ENCODE measurements at places on chromosomes 1 and 21.

- DNase-seq = no peak
Observed at GRCh38 chr1:80441664-80442063, 1359.1 kb upstream of the ADGRL2 start.

DNA sequence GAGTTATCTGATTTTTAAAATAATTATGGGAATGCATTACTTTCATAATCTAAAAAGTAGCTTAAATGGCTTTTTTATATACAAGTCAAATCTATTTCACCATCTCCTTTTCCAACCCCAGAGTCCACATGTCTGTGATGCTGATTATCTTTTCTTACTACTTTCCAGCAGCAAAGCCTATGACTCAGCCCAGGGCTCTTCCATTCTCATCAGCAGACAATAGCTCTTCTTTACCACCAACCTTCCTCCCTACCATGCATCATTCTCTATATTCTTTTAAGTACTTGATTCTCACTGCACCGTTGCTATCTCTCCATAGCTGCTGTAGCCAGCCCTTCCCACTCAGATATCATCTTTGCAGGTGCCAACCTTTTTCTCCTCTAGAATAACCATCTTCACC is 61.3 kb downstream of the OVGP1 start:
- no peak for DNase-seq

DNA sequence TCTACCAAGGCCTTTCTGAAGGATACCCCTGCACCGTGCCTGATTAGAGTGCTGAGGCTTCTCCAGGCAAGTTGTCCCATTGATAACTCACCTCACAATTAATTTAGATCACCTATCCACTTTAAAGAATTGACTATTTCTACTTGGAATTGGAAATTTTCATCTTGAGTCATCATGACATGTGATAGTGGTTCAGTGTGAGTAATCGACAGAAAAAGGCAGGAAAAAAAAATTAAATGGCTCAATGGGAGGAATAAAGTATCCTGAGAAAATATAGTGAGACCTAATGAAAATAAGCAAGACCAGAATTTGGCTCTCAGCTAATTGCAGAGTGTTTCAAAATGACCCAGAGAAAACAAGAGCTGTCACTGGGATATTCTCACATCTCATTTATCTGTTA is 222.4 kb upstream of the C8B start:
- no peak for DNase-seq

DNA sequence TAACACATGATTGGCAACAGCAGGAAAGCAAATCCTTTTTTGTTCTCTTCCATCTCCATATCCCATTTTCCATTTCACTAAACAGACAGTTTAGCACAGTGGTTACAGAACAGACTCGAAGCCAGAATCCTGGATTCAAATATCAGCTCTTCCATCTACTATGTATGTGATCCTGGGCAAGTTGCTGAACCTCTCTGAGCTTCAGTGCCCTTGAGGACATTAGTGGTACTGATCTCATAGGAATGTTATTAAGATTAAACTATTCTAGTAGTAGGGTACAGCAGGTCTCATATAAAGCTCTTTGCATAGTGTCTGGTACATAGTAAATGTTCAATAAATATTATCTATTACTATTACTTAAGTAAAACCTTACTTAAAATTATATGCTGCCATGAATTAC is 13.8 kb upstream of the HHIPL2 start:
- DNase-seq = no peak

DNA sequence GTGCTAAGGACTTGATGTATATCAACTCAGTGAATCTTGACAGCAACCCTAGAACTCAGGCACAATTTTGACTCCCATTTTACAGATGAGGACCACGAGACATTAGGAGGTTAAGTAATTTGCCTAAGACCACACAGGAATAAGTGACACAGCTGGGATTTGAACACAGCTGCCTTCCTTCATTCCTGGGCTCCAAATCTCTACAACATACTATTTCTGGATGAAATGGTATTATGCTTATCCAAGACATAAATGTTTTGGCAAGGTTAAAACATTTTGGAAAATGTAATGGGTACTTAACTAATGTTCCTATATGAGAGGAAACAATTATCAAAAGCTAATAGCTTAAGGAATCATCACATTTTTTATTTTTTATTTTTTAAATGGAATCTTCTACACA is 4.8 kb downstream of the CLDN8 start:
- no peak for DNase-seq

- no peak for DNase-seq
Observed at GRCh38 chr1:104646233-104646632, 896.5 kb downstream of the AMY1C start.

- DNase-seq = peak; percentile 3
Observed at GRCh38 chr1:18256282-18257235, 149.0 kb downstream of the IGSF21 start.

DNA sequence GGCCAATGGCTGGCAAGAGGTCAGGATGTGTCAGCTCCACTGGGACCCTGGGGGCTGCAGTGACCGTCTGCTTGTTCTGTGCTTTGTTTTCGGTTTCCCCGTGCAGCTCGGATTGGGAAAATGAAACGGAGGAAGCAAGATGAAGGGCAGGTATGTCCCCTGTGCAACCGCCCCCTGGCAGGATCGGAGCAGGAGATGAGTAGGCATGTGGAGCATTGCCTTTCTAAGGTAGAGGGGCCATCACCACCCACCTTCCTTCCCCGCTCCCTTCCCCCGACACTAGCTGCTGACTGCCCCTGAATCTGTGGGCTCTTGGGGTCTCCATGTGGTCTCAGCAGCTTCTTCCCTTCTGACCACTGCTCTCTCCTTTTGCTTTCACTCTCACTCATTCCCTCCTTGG is 38.8 kb downstream of the TMEM53 start:
- no peak for DNase-seq

DNA sequence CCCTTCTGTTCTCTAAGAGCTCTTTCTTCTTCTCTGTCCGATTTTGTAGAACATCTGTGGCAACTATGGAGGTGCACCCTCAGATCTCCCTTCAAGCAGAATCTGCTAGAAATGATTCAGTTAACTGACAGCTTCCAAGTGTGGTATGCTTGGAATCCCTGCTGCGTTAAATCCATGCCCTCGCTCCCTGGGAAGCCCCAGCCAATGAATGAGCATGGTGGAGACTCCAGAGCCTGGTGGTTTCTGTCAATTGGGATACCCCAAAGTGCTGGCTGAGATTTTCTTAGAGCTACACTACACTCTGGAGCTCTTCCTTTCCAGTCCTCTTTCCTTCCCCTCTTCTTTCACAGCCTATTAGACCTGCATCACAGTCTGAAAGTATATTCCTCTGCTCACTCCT is 116.3 kb upstream of the C1orf21 start:
- DNase-seq = no peak

DNA sequence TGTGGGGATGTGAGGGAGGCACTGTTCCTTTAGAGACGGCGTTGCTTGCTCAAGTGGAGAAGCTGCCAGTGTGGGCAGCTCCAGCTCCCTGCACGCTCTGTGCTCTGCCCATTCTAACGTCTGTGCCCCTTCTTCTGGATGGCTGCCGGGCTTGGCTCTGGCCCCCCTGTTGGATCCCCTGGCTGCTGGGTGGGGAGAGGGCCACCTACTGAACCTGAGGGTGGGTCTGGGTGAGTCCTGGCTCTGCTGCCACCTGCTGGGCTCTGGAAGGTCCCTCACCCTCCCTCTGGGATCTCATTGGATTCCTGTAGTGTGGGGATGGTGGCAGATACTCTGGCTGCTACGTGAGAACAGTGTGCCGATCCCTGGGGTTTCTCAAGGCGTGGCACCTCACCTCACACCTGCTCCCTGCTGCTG is 5.0 kb downstream of the PFKL start:
- peak; percentile 34 for DNase-seq

- no peak for DNase-seq
Observed at GRCh38 chr1:55382806-55383305, 167.7 kb upstream of the USP24 start.

GRCh38 chr1:41751804-41752513 is 166.8 kb downstream of the HIVEP3 start:
- peak; percentile 33 for DNase-seq

DNA sequence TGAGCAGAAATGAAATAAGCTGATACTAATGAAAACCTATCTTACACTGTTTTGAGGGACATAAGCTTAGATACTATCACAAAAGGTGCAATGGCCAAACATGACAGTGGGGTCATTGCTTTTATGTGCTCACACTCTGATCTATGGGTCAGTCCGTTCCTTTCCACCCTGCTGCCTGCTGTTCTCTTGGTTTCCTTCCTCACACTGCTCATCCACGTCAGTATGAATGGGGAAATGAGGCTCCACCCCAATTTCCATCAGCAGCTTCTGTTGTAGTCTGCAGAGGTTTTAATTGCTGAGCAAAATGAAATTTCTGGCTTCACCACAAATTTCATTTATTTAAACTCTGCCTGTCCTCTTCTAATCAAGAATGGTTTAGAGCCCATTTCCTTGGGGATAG is 155.2 kb downstream of the GABPA start:
- DNase-seq = no peak

GRCh38 chr1:173294843-173295242 is 87.7 kb upstream of the TNFSF4 start:
- DNase-seq = no peak

GRCh38 chr1:206555473-206555935 is 48.2 kb downstream of the RASSF5 start:
- DNase-seq = no peak

DNA sequence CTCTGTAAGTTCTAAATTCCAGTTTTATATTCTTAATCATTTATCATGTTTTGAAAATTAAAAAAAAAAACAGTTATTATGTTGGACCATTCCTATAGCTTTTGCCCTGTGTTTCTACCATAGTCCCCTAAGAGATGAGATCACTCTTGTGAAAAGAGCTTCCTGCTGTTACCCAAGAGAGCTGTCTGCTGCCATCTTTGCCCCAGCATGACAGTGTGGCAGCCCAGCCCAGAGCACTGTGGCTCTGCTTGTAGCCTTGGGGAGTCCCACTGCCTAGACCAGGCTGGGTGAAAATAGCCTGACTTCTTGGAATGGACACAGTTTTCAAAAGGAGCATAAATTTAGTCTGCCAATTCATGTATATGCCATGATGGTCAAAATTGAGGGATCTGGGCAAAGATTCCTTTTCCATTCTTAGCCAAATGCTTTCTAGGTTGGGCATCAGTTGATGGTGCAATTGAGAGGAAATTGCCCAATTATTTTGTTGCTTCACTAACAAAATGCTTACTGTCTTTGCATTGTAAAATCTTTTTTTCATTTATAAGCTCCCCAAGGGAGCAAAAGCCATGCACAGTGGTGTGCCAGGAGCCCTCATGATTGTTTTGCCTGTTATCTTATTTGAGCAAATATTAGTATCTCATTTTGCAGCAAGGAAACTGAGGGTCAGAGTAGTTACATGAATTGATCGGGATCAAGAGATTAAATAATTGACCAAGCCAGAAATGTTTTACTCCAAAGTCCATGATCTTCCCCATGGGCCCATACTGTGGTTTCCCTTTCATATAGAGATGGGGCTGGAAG is 72.8 kb downstream of the ETS2 start:
- DNase-seq = no peak

GRCh38 chr1:223748405-223748772 is 36.0 kb downstream of the CAPN2 start:
- DNase-seq = peak; percentile 65

GRCh38 chr1:211625040-211625439 is 46.1 kb upstream of the SLC30A1 start:
- no peak for DNase-seq

DNA sequence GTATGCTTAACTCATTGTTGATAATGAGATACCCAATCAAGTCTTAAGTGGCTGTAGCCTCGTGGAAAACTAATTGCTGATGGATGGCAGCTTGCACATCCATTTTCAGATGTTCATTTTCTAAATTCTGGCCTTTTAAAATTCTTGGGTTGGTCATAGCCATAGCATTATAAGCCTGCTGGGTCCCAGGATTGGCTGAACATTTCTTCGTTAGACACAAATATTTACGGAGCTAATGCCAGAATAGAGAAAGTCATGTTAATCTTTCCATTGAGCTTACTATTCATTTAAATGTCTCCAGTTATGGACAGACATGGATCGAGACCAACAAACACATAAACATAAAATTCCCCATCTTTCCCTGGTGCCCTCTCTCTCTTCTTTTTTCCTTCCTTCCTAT is 32.5 kb downstream of the CENPF start:
- DNase-seq = no peak

DNA sequence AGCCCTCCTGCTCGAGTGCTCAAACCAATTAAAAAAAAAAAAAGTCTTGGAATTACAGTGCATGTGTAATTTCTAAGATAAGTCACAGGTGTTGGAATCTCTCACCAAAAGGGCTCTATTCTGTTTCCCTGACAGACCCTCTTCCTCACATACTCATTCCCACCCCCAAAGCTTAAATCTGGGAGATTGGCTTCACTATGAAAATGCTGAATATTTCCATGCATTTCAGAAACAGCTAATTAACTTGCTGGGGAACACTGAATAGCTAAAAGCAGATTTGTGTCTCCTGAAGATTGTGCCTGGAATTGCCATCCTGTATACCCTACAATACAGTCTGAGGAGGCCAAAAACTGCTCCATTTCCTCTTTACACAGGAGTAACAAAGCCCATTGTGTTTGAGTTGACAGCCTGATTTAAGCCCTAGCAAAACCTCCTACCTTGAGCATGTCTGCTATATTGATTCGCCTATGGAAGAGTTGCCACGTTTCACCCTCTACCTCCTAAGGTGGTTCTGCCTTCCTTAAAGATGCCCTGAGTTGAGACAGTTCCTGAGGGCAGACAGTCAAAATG is 1.4 kb upstream of the PIK3R3 start:
- no peak for DNase-seq

DNA sequence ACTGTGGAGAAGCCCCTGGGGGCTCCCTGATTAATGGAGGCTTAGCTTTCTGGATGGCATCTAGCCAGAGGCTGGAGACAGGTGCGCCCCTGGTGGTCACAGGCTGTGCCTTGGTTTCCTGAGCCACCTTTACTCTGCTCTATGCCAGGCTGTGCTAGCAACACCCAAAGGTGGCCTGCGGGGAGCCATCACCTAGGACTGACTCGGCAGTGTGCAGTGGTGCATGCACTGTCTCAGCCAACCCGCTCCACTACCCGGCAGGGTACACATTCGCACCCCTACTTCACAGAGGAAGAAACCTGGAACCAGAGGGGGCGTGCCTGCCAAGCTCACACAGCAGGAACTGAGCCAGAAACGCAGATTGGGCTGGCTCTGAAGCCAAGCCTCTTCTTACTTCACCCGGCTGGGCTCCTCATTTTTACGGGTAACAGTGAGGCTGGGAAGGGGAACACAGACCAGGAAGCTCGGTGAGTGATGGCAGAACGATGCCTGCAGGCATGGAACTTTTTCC is 24.8 kb downstream of the PCSK9 start:
- peak; percentile 17 for DNase-seq

DNA sequence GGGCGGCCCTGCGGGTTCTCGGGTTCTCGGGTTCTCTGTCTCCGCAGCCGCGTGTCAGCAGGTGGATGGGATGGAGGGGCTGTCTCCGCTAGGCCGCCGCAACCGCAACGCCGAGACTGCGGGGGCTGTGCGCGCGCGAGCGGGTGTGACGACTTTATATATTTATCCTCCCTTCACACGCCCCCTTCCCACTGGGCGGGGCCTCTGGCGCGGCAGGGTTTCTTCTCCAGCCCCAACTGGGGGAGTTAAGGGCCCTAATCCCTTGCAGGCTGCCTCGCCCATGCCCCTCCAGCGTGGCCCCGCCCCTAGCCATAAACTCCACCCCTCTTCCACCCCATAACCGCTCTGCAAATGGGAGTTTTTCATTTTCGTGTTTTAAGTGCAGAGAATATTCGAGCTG is 3.4 kb downstream of the IGSF21 start:
- no peak for DNase-seq

Measured in activated CD4-positive, alpha-beta T cell treated with anti-CD3 and anti-CD28 coated beads, Interleukin-2, Interleukin-4, amounts not matched to agents 100 ng/mL and 50 ng/mL, durations not matched to agents 16 hours and 8 hours (primary cell).